ENCODE measurements at places on chromosomes 7 and 10.

GRCh38 chr10:33240931-33241330, 93.5 kb downstream of the NRP1 start:
- H3K4me3 ChIP-seq: no peak overlapping the region
- no peak for DNase-seq
- no peaks in the 10 kb centered on the region for H3K36me3 ChIP-seq
- H3K27me3 ChIP-seq: no peaks in the 10 kb centered on the region
- no peaks in the 10 kb centered on the region for H3K4me1 ChIP-seq
- no peak overlapping the region for H3K27ac ChIP-seq

DNA sequence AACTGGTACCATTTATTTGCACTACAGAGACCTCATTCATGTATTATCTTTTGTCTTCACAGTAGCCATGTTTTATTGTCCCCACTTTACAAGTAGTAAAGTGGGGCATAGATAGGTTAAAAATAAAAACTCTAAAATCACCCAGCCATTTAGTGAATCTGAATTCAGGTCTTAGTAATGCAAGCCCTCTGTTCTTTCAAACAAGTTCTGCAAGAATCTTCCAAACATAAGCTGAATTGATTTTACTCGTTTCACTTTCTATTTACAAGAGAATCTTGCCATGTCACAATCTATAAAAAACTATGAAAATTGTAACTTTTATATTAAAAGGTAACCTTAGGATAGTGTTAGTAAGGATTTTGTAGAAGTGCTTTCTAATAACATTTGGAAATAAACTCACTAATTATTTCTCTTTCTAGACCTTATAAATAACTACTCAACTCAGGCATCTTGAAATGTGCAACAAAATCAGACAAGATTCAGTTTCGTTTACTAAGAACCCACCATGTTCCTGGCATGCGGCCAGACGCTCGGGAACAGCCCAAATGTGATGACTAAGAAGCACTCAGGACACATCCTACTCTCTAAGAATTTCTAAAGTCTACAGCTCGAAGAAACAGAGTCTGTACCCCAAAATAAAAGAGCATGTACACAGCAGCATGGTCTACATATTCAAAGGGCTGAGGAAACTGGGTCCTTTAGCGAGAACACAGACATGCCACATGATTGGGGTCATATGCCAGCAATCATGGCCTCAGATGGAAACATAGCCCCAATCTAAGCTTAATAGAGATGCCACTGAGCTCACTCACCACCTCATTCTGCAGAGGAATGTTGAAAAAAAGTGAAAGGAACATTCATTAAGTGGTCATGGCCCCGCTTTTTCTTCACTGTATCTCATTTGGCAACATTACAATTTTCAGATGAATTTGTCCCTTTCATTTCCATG, 167.6 kb downstream of the AMPH start:
- H3K27ac ChIP-seq: peak overlapping the region; percentile 1
- 0 out of 2 replicates have a peak overlapping the region, but pooled peaks have one; percentile 18 for H3K4me3 ChIP-seq
- DNase-seq: peak; percentile 61
- H3K36me3 ChIP-seq: no peaks in the 10 kb centered on the region
- no peaks in the 10 kb centered on the region for H3K27me3 ChIP-seq

- no peaks in the 10 kb centered on the region for H3K27me3 ChIP-seq
- no peaks in the 10 kb centered on the region for H3K4me1 ChIP-seq
- H3K27ac ChIP-seq: no peak overlapping the region
Observed at GRCh38 chr10:33657154-33657908, 322.9 kb upstream of the NRP1 start.

DNA sequence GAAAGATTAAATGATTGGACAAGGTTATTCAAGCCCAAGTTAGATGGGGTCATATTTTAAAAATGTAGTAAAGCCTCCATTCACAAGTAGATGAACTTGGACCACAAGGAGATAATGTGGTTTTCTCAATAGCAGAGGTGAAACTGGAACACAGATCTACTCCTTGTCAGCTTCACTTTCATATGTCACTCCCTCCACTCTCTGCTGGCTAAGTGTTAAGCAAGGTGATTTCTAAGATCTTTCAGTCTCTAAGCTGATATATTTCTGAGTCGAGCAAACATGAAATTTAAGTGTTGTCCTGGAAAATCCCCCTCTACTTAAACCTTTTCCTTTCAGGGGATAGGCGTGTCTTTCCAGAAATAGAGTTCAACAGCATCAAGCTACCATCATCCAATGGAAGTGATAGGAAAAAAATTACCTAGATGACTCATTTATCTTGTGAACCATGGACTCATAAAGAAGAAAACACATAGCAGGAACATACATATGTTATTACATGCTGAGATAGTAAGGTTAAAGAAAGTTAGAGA, 275.0 kb downstream of the PTEN start:
- H3K4me3 ChIP-seq: no peak overlapping the region
- H3K4me1 ChIP-seq: peaks cover 16% of the 10 kb centered on the region
- no peaks in the 10 kb centered on the region for H3K27me3 ChIP-seq
- peak; percentile 74 for DNase-seq

GRCh38 chr10:88131511-88132139, 268.2 kb downstream of the PTEN start:
- H3K4me1 ChIP-seq: no peaks in the 10 kb centered on the region
- H3K4me3 ChIP-seq: no peak overlapping the region
- no peaks in the 10 kb centered on the region for H3K27me3 ChIP-seq
- no peaks in the 10 kb centered on the region for H3K36me3 ChIP-seq
- H3K27ac ChIP-seq: no peak overlapping the region
- DNase-seq: no peak

DNA sequence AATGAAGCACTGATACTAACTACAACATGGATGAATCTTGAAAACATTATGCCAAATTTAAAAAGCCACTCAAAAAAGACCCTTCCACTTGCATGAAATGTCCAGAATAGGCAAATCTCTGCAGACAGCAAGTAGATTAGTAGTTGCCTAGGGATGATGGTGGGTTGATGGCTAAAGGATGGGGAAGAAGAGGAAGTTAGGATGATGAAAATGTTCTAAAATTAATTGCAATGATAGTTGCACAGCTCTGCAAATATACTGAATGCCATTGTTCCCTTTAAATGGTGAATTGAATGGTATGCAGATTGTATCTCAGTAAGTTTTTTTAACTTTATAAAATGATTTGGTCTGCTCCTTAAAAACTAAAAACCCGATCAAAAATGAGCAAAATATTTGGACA, 7.3 kb upstream of the LIPA start:
- no peaks in the 10 kb centered on the region for H3K36me3 ChIP-seq
- no peak overlapping the region for H3K27ac ChIP-seq
- no peaks in the 10 kb centered on the region for H3K27me3 ChIP-seq
- DNase-seq: no peak
- H3K4me1 ChIP-seq: peaks cover 3% of the 10 kb centered on the region
- H3K4me3 ChIP-seq: no peak overlapping the region

DNA sequence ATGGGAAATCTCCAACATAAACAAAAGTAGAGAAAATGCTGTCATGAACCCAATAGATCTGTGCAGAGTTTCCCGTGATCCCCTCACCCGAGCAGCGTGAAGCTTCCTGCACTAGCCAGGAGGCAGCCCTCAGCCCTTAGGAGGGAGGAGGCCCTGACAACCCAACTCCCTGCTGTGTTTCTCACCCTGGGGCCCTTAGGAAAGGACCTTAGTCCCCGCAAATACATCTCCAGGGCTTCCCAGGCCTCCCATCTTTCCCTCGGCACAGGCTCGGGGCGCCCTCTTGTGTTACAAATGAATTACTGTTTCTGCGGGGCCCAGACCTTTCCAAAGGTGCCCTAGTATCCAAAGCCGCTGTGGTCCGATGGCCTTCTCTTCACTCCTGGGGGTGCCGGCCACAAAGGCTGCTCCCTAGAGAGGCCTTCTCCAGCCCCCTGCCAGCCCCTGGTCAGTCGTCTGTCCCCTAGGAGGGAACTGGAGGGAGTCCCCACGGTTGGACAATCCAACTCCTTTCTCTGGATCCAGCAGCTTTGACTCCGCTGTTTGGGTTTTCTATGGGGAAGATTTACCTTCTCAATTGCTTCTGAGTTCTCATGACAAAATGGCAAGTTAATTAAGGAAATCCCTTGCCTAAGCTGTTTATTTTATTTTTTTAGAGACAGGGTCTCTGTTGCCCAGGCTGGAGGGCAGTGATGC, 49.9 kb upstream of the SH2B2 start:
- DNase-seq: no peak
- H3K4me3 ChIP-seq: no peak overlapping the region
- peaks cover 21% of the 10 kb centered on the region for H3K36me3 ChIP-seq
- H3K27me3 ChIP-seq: no peaks in the 10 kb centered on the region

GRCh38 chr7:30224511-30225062, 59.8 kb upstream of the ZNRF2 start:
- peaks cover 25% of the 10 kb centered on the region for H3K4me1 ChIP-seq
- H3K4me3 ChIP-seq: no peak overlapping the region
- no peaks in the 10 kb centered on the region for H3K27me3 ChIP-seq
- no peaks in the 10 kb centered on the region for H3K36me3 ChIP-seq
- DNase-seq: peak; percentile 65

GRCh38 chr7:40525764-40526163, 391.0 kb downstream of the SUGCT start:
- no peaks in the 10 kb centered on the region for H3K36me3 ChIP-seq
- H3K4me1 ChIP-seq: no peaks in the 10 kb centered on the region
- no peak for DNase-seq
- H3K4me3 ChIP-seq: no peak overlapping the region

- H3K4me1 ChIP-seq: peaks cover 20% of the 10 kb centered on the region
- no peaks in the 10 kb centered on the region for H3K36me3 ChIP-seq
- H3K27me3 ChIP-seq: no peaks in the 10 kb centered on the region
- H3K4me3 ChIP-seq: no peak overlapping the region
Observed at GRCh38 chr7:18499407-18500177, 4.0 kb downstream of the HDAC9 start.

GRCh38 chr10:116141246-116141645, 131.8 kb downstream of the GFRA1 start:
- no peaks in the 10 kb centered on the region for H3K27me3 ChIP-seq
- no peak overlapping the region for H3K27ac ChIP-seq
- H3K4me1 ChIP-seq: no peaks in the 10 kb centered on the region
- H3K36me3 ChIP-seq: no peaks in the 10 kb centered on the region

DNA sequence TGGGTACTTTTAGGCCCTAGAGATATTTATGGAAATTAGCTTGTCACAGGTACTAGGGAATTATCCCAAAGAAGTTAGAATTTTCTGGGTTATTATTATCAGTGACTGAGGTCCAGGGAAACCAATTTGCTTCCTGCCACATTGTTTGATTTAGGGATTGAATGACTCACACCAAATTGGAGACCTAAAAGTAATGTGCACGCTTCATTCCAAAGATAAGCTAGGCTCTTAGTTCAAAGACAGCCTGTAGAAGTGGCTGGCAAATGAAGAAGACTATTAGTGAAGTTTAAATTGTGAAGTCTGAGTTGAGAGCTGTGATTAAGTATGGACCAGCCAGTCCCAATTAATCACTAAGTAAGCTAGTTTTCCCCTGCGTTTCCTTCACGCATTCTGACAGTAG, 188.1 kb upstream of the MYO3A start:
- H3K4me1 ChIP-seq: no peaks in the 10 kb centered on the region
- H3K36me3 ChIP-seq: no peaks in the 10 kb centered on the region
- H3K27ac ChIP-seq: no peak overlapping the region

DNA sequence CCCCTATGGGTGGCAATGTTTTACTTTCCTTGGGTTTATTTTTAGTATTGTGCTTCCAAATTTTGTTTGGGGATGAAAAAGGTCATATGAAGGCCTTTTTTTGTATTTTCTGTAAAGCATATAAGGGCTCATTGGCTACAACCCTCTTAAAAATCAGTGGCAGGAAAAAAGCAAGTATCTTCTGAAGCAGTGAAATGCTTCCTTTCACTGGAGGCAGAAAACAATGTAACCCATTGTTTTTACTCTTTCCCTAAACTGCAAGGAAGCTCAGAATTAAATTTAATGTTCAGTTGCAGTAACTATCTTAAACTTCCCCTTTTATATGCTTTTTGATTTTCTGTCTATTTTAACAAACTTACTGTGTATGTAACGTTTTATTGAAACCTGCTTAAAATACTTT, 148.7 kb upstream of the LYZL1 start:
- H3K27me3 ChIP-seq: no peaks in the 10 kb centered on the region
- DNase-seq: no peak
- no peaks in the 10 kb centered on the region for H3K36me3 ChIP-seq

GRCh38 chr7:22725585-22725984, 1.4 kb upstream of the IL6 start:
- no peak for DNase-seq
- no peak overlapping the region for H3K4me3 ChIP-seq
- H3K27me3 ChIP-seq: peaks cover 5% of the 10 kb centered on the region
- H3K4me1 ChIP-seq: peaks cover 5% of the 10 kb centered on the region

GRCh38 chr7:143236408-143236990, 14.7 kb downstream of the TAS2R40 start:
- H3K27ac ChIP-seq: no peak overlapping the region
- no peaks in the 10 kb centered on the region for H3K27me3 ChIP-seq
- no peaks in the 10 kb centered on the region for H3K36me3 ChIP-seq
- H3K4me3 ChIP-seq: no peak overlapping the region
- no peak for DNase-seq

DNA sequence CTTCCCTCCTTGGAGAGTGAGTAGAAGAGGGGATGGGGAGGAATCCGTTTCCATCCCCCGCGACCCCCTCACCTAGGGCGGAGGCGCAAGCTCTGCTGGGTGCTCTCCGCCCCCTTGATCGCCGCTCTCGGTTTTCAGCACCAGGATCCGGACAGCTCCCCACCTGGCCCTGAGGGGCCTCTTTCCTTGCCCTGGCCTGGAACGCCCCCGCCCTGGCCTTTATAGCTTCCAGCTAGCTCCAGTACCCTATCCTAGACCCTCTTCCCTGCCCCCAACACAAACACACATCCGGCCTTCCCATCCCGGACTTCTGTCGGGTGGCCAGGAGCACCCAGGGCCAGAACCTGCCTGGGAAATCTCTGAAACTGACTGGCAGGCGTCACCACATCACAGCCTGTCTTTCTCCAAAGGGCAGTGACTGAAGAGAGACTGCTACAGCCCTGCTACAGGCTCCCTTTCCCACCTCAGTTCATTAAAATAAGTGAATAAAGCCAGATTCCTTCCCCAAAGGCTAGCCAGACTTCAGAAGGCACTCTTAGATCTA, 72.3 kb upstream of the LEP start:
- H3K36me3 ChIP-seq: no peaks in the 10 kb centered on the region
- peaks cover 23% of the 10 kb centered on the region for H3K27me3 ChIP-seq
- DNase-seq: no peak
- no peaks in the 10 kb centered on the region for H3K4me1 ChIP-seq

DNA sequence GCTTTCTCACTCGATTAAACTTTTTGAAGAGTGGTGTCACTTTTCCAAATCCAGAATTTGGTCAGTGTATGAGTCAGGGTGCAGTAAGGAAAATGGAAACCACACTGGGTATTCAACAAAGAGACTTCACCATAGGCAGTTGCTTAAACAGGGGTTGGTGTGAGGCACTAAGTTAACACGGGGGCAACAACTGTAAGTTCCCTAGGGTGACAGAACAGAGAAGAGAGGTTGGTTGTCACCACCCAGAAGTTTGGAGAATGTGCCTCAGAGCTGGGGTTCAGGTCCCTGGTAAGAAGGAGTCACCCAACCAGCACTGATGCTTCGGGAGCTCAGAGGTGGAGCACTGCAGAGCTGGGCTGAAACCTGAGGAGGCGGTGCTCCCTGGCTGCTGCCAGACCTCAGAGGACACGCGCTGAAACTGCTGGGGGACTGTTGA, 170.4 kb downstream of the ARID5B start:
- H3K36me3 ChIP-seq: peaks cover 40% of the 10 kb centered on the region
- peaks cover 3% of the 10 kb centered on the region for H3K4me1 ChIP-seq
- H3K27me3 ChIP-seq: no peaks in the 10 kb centered on the region
- DNase-seq: no peak

GRCh38 chr10:82880776-82881290, 1005.8 kb downstream of the NRG3 start:
- DNase-seq: no peak
- H3K4me1 ChIP-seq: no peaks in the 10 kb centered on the region
- H3K27me3 ChIP-seq: no peaks in the 10 kb centered on the region
- no peaks in the 10 kb centered on the region for H3K36me3 ChIP-seq
- no peak overlapping the region for H3K27ac ChIP-seq

Data from GM12878 (cell line).